CD4-positive, alpha-beta T cell treated with Interleukin-6 for 4 hours (primary cell): ENCODE measurements at places on chromosomes 4 and X.

DNA sequence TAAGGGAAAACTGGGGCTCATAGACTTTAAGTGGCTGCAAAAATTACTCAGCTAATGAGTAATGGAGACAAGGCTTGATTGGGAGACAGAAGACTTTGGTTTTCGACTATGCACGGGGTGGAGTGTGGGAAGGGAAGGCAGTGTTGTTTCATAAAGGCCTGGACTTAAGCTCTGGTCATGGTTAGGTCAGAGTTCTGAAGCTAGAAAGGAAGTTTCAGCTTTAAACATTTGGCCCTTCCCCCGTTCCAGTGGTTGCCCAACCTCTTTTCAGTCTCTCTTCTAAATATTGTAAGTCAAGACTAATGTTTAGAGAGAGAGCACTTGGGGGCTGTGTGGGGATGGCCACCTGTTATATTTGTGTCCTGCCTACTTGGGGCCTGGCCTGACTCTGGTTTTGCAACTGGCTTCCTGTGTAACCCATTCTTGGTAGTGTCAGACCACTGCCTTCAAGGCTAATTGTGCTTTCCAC is 21.0 kb downstream of the MSN start:
- no peak for DNase-seq

- DNase-seq: no peak
Observed at GRCh38 chr4:7214359-7214758, 22.0 kb downstream of the SORCS2 start.

GRCh38 chr4:173859091-173859713 is 329.2 kb upstream of the HAND2 start:
- DNase-seq: no peak

- DNase-seq: no peak
Observed at GRCh38 chrX:110175696-110176095, 142.2 kb downstream of the AMMECR1 start.

DNA sequence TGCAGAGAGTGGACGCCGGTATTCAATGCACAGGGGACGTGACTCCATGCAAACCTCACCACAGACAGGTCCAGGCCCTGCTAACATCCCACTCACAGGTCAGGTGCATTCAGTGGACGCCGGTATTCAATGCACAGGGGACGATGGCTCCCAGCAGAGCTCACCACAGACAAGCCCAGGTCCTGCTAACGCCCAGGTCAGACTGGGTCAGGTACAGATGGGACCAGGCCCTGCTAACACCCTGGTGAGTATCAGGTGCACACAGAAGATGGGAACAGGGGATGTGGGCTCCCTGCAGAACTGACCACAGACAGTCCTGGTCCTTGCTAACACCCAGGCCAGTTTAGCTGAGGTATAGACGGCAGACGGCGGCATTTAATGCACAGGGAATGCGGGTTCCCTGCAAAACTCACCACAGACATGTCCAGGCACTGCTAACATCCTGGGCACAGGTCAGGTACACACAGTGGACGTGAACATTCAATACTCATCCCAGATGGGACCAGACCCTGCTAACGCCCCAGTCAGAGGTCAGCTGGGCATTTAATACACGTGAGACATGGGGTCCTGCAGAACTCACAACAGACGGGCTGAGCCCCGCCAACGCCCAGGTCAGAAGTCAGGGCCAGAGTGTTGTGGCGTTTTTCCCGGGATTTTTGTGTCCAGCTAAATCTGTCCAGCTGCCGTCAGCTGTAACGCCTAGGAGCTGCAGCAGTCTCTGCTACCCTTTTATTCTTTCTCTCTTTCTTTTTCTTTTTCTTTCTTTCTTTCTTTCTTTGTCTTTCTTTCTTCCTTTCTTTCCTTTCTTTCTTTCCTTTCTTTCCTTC is 99.2 kb downstream of the SHOX start:
- DNase-seq: no peak

DNA sequence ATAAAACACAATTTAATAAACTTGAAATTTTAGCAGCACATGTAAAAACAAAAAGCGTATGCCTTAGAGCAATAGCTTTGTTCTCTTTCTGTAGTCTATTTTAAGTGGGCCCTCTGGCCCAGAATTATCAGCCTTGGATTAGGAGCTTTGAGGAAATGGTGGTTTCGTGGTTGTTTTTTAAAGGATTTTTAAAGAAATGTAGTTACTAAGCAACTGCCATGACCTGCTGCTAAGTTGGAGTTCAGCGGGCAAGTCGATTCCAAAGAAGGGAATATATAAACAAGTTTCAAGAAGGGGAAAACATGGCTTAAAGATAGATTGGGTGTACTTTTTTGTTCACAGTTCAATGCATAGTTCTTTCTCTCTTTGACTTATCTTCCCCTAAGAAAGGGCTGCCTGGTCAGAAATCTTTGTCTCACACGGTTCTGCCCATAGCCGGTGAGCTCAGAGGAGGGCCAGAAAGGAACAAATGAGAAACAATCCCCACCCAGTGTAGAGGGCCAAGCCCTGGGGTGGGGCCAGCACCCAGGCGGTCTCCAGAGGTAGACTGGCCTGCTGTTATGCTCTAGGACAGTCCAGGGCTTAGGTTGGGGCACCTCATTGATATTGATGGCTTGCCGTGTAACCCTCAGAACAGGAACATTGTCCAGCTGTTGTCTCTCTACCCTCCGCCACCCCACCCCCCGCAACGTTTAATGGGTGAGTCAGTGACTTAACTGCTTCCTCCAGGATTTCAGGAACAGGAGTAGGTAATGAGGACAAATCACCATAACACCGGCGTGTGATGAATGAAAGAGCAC is 32.5 kb downstream of the DLG3 start:
- no peak for DNase-seq
